ENCODE measurements at places on chromosomes 1 and 21. TPM values are rescaled to one million over a fixed set of nuclear protein-coding genes. Genes with fewer than 3 reads are reported as not detected.

The ETV3L gene
- polyA plus RNA-seq = not detected

The HSPA13 gene
- 5.7 TPM for polyA plus RNA-seq

The AMY1A gene
- polyA plus RNA-seq = not detected

The BOLA1 gene
- polyA plus RNA-seq = 32.1 TPM

The SPRR2B gene
- polyA plus RNA-seq = not detected

The MINDY1 gene
- polyA plus RNA-seq = 4.4 TPM

Measured in psoas muscle (tissue), 8 donors.